EL (cell line): ENCODE measurements at places on chromosomes 1 and 21.

GRCh38 chr21:40481764-40482163 lies 365.2 kb downstream of the DSCAM start:
- no peak for DNase-seq

DNA sequence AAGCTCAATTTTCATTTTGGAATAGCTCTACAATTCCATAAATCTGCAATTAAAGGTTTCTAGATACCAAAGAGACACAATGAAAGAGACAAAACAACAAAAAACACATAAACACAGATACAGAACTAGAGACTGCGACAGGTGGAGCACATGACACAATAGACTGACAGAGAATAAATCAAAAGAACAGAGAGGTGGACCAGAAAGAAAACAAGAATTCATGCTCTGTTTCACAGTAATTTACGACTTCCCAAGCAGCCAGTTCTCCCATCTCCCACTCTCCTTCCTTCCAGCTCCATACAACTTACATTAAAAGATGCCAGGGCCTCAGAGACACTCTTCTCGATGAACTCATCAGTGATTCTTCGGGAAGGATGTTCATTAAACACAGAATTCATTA lies 15.1 kb upstream of the RBM8A start:
- DNase-seq: no peak

DNA sequence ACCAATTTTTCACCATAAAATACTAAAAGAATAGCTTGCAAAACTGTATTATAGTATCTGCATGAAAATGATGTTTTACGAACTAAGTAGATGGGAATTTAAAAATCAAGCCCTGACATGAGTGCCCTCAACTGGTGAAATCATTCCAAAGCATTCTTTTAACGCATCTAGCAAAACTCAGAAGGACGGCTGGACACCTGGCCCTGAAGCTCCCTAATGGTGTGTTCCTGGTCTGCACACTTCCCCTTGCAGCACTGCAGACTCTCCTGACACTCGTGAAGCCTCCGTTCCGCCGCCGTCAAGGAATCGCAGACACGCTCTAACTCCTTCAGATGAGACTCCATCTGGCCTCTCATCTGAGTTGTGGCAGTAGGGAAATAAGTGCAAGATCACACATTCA lies 39.9 kb downstream of the ODF2L start:
- no peak for DNase-seq

- no peak for DNase-seq
Observed at GRCh38 chr1:68339505-68339904, 107.2 kb upstream of the WLS start.

DNA sequence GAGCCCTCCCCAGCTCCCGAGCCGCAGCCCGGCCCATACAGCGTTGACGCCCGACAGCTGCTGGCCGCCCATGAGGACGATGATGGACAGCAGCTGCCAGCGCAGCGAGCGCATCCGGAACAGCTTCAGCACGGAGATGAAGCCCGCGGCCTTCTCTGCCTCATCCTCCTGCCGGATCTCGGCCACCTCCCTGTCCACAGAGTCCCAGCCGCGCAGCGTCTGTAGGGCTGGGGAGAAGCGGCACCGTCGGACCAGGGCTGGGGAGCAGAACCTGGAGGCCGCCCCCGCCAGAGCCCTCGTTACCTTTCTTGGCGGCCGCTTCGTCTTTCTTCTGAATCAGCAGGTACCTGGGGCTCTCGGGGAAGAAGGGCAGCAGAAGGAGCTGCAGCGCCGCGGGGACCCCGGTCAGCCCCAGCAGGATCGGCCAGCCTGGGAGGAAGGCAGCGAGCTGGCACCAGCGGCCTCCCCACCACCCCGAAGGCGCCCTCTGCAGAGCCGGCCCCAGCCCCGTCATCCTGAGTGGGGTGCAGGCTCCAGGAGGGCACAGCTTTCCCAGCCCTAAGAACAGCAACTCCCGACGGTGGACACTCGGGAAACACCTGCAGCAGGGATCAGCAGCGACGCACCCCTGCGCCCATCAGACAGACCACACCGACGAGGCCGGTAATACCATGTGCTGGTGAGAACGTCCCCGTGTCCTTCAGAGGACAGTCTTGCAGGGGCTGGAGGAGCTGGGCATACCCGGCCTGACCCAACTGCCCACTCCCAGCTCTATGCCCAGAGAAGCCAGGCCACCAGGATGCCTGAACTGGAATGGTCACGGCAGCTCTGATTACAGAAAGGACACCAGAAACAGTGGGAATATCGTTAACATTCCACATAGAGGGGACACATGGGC lies 13.8 kb upstream of the SLC2A7 start:
- DNase-seq: peak; percentile 11

- no peak for DNase-seq
Observed at GRCh38 chr1:30089024-30089430, 634.4 kb downstream of the MATN1 start.

DNA sequence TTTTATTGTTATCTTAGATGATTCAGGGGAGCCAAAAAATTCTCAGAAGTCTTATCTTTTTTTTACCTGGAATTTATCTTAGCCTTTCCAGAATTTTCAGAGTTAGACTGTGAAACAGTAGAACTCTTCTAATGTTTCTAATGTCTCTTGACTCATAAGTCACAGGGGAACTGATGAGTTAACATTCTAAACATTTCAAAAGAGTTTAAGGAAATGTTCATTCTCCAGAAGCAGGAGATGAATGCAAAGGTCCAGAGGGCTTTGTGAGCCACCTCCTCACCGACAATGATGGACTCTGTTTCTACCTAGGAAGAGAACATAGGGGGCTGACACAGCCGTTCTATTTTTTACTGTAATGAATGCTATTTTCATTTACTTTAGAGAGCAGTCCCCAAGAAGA lies 157.5 kb downstream of the BRINP2 start:
- DNase-seq: no peak

DNA sequence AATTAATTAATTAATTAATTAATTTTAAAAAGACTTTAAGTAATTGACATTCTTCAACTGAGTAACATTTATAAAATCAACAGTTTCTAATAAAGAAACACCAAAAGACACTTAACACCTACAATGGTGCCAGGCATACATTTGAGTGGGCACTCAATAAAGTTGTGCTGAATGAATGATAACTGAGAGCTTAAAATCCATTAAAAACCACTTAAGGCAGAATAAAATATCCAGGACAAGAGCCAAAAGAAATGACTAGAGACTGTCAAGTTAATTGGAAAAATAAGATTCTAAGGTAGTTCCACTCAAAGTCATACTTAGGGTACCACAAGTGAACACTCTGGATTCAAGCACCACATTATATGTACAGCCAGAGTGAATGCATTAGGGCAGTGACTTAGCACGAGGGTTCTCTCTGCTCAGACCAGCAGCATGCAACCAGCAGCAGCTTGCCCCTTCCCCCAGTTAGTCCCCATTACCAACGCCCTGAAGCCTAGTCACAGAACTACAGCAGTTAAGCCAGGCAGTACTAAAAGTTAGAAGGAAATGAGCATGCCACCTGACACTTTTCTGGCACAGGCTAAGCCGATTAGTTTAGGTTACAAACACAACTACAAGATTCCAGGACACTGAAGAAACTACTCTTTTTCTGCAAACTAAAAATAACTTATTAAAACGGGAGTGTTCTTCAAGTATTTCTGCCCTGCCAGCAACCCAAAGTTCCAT lies 46.5 kb downstream of the LUZP1 start:
- DNase-seq: peak; percentile 43

DNA sequence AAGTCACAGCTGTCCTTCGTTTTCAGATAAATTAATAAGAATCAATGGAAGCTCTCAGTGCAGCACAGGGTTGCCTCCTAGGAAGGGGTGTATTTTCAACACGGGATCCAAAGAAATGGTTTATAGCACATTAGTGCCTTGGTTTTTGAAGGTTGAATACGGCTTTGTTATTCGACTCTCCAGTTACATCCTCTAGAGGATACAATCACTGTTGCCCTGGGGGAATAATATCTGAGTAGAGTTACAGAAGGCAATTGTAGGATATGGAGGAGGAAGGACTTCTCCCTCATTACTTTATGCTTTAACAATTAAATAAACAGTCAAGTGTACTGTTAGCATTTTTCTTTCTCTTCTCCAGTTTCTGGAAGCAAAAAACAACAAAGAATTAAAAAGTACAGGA lies 14.3 kb upstream of the ZNF326 start:
- DNase-seq: peak; percentile 40

GRCh38 chr1:193103759-193104501 lies 1.3 kb downstream of the GLRX2 start:
- no peak for DNase-seq

GRCh38 chr1:52032785-52033131 lies 852 bp downstream of the KTI12 start:
- DNase-seq: peak; percentile 66

GRCh38 chr1:172605641-172606040 lies 53.3 kb upstream of the FASLG start:
- no peak for DNase-seq

DNA sequence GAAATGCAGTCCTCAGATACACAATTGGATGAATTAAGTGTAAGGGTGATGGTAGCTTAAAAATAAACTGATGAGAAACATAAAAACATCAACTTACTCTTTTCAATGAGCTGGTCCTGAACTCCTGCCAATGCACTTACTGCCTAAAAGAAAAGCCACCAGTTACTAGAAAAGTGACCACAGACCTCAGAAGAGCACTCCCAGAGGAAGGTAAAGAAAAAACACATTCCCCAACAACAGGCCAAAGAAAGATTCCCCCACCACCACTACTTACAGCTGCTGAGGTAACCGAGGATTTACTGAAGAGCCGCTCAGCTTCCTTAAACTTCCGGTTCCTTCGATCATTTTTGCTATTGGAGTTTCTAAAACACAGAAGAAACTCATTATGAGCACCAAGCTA lies 5.4 kb downstream of the MEAF6 start:
- DNase-seq: peak; percentile 30

GRCh38 chr1:102071451-102071850 lies 74.7 kb upstream of the OLFM3 start:
- no peak for DNase-seq

DNA sequence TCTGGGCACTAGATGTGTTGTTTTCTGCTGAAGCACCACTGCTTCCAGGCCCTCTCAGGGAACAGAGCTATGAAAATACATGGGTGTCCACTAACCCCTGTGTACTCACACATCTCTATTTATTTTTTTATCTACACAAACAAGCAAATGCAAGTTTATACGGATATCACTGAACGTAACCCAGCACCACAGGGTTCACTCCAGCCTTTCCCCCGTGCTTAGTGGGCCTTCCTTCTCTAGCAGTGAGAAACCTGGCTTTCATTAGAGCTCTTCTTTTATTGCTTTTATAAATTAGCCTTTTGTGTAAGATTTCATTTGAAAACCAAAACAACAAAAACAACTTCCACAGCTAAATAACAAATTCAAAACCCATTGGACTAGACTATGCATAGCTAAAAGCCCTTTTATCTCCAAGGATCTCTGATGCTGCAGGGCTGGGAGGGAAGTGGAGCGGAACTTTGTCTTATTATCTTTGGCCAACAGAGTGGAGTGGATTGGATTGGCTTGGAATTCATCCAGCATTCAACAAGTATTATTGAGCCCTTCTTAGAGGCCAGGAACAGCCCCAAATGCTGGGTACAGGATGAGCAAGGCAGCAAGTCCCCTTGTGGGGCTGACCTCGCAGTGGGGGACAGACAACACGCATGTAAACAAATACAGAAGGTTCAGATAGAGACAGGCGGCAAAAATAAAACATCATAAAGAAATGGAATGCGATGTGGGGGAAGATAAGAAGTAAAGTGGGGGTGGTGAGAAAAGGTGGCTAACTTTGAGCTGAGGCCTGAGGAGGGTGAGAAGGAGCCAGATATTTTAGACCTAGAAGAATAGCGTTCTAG lies 371.8 kb upstream of the POU3F1 start:
- DNase-seq: no peak

- no peak for DNase-seq
Observed at GRCh38 chr21:42012344-42012743, 2.2 kb upstream of the ZBTB21 start.

DNA sequence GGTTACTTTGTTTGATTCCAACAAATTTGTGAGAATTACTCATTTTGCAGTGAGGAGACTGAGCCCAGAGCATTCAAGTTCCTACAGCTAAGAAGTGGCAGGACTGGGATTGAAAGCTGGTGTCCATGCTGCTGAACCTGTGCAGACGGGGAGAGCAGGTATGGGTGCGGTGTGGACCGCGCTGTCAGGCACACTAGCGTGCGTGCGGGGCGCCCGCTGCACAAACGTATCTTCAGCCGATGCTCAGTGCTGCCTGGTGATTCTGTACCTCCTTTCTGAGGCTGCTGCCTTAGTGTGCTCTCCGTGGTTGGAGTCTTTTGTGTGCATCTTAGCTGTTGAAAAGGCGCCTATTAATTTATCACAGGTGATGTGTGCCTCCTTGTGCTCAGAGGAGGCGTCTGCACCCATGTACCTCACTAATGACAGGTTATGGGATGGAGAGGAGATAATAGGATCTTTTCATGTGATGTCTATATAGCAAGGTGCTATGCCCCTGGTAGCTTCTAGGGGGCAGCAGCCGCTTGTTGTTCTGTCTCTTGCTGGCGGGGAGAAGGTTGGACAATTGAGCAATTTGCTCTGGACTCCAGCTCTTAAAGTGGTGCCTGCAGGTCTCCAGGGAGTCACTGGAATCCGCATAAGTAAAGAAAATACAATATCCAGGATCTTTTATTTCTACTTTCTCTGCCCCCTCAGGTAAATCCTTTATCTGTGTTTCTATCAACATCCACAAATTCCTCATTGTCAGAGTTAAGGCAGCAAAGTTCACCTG lies 32.5 kb downstream of the PEX14 start:
- DNase-seq: peak; percentile 78

DNA sequence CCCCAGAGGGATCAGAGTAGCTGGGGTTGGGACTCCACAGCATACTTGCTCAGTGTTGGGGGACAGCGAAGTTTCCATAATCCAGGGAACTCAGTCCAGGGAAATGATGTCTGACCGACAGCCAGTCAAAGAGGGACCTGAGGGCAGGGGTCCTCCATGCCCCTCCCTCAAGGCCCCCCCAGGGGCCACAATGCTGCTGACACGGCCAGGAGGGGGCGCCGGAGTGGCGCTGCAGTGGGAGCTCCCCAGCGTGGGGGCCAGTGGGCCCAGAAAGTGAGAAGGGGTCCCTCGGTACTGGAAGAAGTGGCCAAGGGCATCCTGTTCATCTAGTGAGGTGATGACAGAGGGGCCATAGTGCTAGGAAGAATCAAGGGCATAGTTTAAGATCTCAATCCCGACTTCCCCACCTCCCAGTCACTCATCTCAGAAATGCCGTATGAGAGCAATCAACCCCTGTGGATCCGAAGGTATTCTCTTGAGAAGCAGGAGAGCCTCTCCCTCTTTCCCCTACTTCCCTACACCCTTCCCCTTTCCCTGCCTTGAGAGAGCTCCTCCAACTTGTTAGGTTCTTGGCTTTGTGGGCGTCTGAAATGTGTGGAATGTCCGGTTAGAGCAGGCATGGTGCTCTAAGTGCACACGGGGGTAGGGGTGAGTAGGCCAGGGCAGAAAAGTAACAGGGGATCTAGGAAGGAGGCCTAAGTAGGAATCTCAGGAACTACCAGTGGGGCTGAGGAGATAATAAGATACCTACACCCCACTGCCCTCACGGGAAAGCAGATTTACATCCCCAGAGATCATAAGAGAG lies 4.1 kb downstream of the NUDT17 start:
- DNase-seq: peak; percentile 90
